ENCODE measurements at places on chromosomes 7 and 10. TPM values are rescaled to one million over a fixed set of nuclear protein-coding genes. Genes with fewer than 3 reads are reported as not detected.

GRCh38 chr7:28349637-28350036 lies 62.7 kb upstream of the CREB5 start:
- no peak for DNase-seq

DNA sequence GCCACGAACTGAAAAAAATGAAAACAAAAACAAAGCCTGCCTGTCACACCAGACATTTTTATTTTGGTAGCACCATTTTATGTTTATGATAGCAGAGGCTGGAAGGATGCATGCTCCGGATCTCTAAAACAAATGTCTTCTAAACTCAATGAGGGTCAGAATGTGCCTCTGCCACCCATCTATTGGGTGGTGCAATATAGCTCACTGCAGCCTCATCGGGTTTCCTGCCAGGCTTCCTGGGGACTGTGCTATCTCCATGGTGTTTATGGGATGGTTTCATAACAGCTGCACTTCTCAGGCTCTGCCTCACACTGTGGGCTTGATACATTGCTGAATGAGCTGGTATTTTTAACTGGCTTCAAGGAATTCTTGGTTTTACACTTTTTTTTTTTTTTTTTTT lies 94.4 kb downstream of the ITIH5 start:
- DNase-seq = no peak

GRCh38 chr7:117231047-117231359 lies 91.9 kb downstream of the WNT2 start:
- DNase-seq = no peak

The ENKUR gene
- total RNA-seq = not detected
